ENCODE measurements at places on chromosomes 3 and 15. TPM values are rescaled to one million over a fixed set of nuclear protein-coding genes. Genes with fewer than 3 reads are reported as not detected.
A peak's percentile ranks its signal among the peaks of the same experiment; 100 is the strongest.

DNA sequence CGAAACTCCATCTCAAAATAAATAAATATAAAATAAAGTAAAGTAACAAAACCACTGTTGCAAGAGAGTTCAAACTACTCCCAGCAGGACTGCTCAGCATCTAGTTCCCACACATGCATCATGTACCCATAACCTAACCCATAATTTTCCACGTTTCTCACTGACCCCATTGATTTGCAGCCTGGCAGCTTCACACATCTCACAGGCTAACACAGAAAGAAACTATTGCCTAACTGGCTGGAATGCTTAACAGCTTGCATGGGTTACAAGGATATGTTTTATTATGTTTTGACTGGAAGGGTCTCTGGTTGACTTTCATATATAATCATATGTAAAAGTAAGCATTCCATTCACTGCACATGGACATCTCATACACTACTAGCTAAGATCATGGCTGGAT is 55.6 kb upstream of the TBC1D23 start:
- no peak for DNase-seq

UMPS gene
- total RNA-seq, result 22.2 TPM

DNA sequence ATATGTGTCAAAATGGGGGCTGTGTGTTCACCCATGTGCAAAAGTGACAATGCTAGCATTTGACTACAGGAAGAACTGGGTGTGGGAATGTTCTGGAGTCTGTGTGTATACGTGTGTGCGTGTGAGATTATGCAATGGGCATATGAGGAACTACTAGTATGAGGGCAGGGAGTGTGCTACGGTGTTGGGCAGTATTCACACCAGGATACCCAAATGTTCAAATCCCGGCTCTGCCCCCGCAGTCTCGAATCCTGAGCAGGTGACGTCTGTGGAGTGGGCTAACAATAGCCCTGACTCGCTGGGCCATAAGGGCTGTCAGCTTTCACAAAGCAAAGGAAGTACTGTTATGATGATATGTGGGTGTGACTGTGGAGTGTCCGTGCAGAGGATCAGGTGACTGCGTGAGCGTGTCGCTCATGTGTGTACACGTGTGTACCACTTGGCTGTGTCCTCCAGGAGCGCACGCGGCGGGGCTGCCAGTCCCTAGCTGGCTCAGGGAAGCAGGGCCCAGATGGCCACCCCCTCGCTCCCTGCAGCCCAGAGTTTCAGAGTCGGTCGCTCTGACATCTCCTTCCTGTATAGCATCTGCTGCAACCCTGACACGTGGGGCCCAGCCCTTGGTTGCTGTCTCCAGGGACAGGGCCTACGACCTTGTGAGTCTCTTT is 27.2 kb downstream of the IQSEC1 start:
- DNase-seq, result no peak

- no peak for DNase-seq
These were observed 482.4 kb upstream of the DPPA4 start for GRCh38 chr3:109819734-109820133.

DNA sequence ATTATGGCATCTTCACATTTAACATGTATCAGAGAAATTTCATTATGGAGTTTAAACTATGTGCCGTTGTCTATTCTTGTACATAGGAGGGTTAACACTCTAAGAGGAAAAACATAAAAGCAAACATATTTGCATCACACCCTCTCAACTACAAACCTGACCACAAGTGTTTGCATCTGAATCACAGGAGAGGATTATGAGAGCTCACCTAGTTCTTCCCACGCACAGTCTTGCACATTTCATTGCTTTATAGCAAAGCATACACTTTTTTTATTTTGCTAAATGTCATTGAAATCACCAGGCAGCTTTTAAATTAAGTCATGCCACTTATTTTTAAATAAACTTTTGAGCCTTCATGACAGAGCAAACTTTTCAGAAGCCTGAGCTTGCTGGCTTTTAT is 12.5 kb downstream of the TRAT1 start:
- DNase-seq, result no peak

- DNase-seq, result no peak
These were observed 190.4 kb downstream of the MBNL1 start for GRCh38 chr3:152459118-152459515.

DNA sequence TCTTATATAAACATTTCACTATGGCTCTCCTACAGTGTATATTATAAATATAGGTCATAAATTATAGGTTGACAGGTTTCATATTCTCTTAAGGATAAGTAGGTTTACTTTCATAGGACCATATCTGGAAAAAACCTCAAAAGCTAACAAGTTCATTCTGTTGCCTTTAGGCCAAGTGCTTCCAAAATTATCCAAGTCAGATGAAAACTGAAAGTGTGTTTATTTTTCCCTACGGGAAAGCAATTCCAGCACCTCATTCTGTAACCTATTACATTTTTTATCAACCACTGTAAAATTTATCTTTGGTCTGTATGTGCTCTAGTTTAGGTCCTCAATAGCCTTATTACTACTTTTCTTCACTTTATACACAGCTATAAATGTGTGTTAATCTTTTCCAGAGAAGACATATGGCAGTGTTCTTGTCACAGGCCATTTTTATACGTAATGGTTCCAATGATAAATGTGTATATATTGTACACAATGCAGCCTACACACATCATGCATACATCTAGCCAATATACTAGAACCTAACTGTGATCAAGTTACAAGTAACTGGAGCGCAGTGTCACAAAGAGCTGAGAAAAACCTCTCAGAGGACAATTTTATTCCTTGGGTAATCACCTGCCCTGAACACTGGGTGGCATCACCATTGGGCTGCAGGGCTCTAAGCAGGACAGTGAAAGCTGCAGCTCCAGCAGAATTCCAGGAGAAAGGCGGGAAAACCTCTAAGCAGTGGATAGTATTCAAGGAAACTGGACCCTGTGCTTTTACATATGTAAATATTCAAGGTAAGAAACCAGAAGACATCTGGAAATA is 251.3 kb downstream of the CTNNB1 start:
- DNase-seq, result no peak

GRCh38 chr3:165206454-165207266 is 10.5 kb upstream of the SLITRK3 start:
- peak; percentile 86 for DNase-seq

- no peak for DNase-seq
These were observed 350.3 kb upstream of the DPPA4 start for GRCh38 chr3:109687626-109688025.
